ENCODE measurements at places on chromosomes 16 and 17.

- DNase-seq = no peak
These were observed 45.3 kb downstream of the WNT3 start for GRCh38 chr17:46773221-46773605.

- no peak for DNase-seq
These were observed 364.8 kb upstream of the RBFOX1 start for GRCh38 chr16:6967796-6968320.

DNA sequence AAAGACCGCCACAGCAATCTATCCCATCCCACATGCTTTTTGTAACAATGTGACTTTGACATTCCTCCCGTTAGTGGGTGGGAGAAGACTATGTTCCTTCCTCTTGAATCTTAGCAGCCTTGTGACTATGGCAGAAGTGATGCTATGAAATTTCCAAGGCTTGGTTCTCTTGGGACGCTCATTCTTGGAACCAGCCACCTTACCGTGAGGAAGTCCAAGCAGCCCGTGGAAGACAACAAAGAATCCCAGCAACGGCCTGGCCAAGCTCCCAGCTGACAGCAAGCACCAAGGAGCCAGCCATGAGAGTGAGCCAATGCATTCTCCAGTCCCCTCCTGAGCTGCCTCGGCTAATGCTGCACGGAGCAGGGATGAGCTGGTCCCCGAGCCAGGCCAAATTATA lies 62.3 kb downstream of the VPS53 start:
- DNase-seq = no peak

DNA sequence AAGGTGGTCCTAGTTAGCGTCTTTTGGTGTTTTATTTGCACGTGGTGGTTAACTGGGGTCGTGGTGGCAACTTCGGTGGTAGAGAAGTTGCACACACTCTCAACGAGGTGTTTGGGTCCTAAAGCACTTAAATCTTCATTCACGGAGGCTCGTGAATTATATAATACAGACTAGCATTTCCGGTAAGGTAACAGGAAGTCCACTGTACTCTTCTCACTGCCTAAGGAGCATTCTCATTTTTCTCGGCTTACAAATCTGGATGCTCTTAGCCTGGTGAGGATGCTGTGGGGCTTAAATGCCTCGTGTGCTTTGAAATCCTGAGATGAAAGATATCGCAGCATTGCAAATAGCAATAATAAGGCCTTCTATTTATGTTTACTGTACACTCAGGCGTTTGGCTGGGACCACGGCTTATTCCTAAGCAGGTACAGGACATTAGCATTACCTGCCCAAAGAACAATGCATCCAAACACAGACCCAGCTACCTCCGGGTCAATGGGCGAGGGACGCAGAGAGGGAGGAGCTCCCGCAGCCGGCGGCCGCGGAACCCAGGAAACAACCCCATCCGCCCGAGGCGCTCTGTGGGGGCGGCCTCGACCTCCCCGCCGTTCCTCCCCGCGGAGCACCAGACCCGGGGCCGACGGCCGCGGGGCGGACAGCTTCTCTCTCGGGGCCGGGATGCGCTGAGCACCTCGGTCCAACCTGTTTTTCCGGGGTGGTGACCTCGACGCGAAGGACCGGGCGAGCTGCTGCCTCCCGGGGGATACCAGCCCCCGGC lies 856 bp downstream of the DNAJA2 start:
- no peak for DNase-seq

GRCh38 chr17:47611372-47612350 lies 38.1 kb upstream of the KPNB1 start:
- no peak for DNase-seq

DNA sequence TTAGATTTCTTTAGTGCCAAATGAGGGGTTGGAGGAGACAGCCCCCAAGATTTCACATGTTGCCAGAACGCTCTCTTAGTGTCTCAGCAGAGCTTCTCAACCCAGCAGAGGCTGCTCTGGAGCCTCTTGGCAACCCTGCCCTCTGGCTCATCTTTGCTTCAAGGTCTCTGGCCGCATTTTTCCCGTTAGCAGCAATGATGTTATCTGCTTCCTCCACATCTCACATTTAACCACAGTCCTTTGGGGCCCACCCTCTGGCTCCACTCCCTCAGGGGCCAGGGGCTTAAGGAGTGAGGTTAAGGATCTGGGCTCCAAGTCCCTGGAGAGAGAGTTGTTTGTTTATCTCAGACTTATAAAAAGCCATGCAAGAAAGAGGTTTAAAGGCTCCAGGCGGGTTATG lies 3.3 kb upstream of the XYLT1 start:
- DNase-seq = no peak

DNA sequence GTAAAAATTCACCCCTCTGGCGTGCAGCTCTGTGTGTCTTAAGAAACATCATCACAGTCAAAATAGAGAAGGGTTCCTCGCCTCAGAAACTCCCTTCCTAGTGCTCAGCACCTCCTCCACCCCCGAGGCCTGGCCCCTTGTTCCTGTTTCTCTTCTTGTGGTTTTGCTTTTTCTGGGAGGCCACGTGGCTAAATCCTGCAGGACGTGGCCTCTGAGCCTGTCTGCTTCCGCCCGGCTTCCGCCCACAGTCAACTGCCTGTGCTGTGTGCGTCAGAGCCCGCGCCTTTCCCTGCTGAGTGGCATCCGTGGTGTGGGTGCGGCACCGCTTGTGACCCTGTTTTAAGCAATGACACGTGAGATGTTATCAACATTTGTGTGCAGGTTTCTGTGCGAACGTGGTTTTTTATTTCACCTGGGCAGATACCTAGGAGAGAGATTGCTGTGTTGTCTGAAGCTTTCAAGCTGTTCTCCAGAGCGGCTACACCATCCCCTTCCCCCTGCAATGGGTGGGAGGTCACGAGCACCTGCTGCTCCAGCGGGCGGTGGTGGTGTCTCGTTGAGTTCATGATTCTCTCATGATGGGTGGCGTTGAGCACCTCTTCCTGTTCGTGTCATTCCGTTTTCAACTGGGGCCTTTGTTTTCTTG lies 21.7 kb downstream of the ACSF3 start:
- DNase-seq = peak; percentile 59

- DNase-seq = no peak
These were observed 10.4 kb downstream of the CHAD start for GRCh38 chr17:50458270-50458669.

GRCh38 chr16:72179204-72179970 lies 7.4 kb upstream of the PMFBP1 start:
- DNase-seq = no peak

- no peak for DNase-seq
These were observed 1.4 kb downstream of the MMD start for GRCh38 chr17:55420067-55420775.

DNA sequence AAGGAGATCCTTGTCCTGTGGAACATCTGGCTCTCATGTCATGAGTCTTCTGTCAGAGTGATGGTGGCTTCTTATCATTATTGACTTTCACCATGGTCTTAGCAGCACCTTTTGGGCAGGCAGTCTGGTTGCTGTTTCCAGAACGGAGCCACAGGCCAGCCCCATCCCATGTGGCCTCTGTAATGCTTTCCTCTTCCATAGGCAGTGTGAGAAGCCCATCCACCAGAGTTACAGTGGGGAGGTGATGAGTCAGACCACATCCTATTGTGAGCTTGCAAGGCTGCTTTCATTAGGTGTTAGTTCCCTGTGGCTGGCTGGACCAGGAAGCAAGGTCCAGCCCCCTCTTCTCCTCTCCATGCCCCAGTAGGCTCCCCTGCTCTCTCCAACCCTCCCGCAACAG lies 30.8 kb upstream of the SPACA3 start:
- DNase-seq = no peak

DNA sequence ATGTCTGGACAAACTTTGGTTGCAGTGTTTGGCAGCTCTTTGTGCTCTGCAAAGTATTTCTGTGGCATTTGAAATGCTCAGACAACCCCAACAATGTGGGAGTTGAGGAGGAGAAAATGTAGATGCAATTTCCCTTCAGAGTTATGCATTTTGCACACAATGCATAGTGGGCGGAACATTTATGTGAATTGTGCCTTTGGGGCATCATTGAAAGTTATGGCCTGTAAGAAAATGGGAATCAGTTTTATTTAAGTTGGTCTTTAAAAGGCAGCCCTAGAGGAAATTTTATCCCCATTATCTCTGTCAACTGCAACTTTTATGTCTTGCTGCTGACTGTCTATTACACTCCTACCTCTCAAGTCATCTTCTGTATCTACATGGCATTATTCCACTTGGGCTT lies 176.2 kb downstream of the MAP2K6 start:
- no peak for DNase-seq

DNA sequence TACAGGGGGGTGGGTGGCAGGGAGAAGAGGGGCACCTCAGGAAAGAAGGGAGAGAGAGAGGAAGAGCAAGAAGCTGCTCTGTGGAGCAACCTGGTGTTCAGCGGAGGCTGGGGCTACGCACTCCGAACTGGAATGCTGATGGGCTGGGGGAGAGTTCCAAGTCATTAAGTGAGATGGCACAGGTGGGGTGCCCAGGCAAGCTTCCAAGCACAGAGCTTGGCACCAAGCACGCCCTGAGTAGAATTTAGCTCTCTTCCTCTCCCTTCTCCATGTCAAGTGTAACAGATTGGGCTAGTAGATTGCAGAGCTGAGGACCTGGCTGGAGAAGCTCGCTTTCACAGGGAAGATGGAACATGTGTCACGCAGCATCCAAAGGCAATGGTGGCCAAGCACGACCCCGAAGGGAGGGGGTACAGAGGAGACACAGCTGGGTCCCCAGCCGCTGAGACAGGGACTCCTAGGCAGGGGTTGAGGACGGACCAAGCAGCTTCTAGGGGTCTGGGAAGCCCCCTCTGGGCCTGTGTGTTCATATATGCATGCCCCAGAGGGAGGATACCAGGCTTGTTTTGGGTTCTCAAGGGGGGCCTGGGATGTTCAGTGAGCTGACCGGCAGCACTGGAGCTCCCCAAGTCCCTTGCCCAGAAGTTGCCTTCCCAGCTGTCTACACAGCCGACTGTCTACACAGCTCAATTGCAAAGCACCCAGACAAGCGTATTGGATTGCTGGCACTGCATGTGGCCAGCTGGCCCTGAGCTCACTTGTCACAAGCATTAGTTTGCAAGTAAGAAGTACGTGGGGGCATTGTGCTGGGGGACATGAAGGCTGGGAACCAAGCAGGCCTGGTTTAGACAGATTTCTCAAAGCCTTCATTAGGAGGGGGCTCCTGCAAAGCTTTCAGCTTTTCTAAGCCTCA lies 247.8 kb downstream of the ENGASE start:
- no peak for DNase-seq

- peak; percentile 63 for DNase-seq
These were observed 3.9 kb downstream of the ITGA2B start for GRCh38 chr17:44385287-44386181.

DNA sequence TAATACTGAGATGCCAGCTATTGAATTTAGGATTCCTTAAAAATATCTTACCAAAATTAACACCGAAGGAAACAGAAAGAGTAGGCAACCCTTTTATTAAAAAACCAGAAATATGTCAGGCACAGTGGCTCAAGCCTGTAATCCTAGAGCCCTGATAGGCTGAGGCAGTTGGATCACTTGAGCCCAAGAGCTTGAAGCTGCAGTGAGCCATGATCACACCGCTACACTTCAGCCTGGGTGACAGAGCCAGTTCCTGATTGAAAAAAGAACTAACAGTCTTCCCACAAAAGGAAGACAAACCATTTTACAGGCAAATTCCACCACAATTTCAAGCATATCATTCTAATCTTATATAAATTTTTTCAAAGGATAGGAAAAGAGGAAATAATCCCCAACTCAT lies 15.6 kb downstream of the SLFN12 start:
- no peak for DNase-seq

DNA sequence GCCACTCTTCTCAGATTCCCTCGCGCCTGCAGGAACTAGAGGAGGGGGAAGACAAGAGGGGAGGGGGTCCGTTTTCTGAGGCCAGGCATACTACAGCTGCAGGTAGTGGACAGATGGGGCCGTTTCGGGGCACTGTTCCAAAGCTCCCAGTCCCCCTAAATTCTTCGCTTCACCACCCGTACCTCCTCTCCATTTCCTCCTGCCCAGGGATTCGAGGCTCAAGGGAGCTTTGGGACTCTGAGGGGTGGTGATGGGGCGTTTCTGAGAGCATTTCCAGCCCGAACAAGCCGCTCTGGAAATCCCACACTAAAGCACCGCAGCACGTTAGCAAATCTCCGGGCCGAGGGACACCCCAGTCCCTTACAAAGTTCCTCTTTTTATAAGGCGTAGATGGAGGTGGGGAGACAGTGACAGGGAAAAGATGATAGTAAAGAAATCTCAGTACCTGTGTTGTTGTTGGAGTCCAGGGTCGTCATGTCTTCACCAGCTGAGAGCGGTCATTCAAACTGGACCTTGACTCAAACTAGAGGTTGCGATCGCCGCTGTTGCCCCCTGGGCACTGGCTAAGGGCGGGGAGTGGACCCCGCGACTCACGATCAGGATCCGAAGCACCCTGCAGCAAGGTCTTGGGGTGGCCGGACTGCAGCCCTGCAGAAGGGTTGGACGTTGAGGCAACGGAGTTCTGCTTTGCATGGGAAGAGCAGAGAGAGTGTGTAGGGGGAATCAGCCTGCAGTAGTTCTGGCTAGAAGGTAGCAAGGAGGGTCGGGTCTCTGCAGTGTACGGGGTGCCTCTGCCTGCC lies 570 bp downstream of the NR1D1 start:
- DNase-seq = no peak

DNA sequence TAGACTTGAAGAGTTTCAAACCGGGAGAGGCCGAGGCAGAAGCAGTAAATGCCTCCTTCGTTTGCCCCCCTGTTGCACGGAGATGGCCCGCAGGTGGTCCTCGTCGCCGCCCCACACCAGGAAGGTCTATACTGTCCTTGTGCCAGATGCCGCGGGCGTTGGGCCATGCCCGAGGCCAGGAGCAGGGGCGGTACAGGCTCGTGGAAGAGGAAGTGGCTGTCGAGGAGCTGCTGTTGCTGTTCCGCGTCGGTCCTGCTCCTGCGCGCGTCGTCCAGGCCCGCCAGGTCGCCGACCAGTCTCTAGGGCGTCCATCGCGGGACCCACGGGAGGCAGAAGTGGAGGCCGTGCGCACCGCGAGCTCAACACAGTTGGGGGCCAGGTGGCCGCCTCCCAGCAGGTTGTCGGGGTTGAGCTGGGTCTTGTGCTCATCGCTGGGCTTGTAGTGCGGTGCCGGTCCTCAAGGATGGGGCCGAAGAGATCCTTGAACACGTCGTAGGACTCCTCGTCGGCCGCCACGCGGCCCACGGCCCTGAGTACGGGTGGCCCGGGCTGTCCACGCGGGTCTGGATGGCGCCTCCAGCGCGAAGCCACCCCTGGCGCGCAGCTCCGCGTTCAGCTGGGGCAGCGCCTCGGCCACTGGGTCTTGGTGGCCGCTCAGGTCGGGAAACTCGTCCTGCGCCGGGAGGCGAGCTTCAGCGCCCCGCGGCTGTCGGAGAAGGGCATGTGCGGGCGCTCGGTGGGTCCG lies 13.1 kb upstream of the C16orf87 start:
- DNase-seq = no peak

DNA sequence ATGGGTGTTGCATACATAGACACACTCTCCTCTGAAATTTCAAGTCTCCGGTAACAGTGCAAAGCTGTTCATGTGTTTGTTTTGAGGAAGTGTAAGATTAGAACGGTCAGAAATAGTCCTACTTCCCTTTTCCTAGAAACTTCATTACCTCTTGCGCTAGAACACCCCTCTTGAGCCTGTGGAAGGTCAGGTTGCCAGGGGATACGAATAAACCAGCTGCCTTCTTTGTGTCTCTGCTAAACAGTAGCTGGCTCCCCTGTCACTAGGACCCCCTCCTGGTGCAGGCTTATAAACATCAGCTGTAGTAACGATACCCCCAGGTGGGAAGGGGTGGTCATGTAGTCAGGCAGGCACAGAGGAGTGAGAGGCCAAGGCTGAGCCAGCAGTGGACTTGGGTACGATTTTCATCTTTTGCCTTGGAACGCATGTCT lies 113.4 kb upstream of the RCVRN start:
- no peak for DNase-seq

All from stimulated activated CD4-positive, alpha-beta T cell treated with anti-CD3 and anti-CD28 coated beads, TNF-alpha, amount 100 ng/mL, for 1 hour (primary cell).